Dermis microvascular lymphatic vessel endothelial cell (primary cell): ENCODE measurements at places on chromosomes 4 and X. TPM values are rescaled to one million over a fixed set of nuclear protein-coding genes. Genes with fewer than 3 reads are reported as not detected.

Gene SH2D1A
- not detected in 2 replicates for total RNA-seq

- DNase-seq = peak; percentile 24
Observed at GRCh38 chr4:8225706-8226443, 26.8 kb downstream of the SH3TC1 start.

Gene GC
- not detected in 2 replicates for total RNA-seq

DNA sequence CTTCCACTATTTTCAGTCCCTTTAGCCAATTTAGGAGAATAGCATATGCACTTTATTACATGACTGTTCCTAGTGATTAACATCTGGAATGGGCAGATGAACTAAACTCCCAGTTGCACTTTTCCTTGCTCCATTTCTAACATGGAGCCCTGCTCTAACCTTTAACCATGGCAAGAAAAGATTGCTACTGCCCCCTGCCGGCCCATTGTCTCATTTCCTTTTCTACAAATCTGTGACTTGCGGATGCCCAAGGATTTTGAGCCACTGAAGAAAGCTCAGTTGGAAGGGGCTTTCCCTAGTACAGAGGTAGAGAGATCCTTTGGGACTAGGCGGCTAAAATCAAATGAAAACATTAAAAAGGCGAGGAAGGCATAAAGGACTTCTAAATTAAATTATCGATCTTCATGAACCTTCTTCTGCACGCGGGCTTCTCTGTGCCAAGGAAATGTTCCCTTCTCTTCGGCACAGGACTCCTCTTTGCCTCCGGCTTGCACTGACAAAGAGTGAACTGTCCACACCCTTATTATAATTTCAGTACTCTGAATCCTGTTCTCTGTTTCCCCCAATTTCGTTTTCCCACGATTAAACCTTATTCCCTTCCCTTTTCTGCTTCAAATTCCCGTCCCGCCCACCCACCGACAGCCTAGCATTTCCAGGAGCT, 577 bp upstream of the GLRA2 start:
- no peak for DNase-seq

DNA sequence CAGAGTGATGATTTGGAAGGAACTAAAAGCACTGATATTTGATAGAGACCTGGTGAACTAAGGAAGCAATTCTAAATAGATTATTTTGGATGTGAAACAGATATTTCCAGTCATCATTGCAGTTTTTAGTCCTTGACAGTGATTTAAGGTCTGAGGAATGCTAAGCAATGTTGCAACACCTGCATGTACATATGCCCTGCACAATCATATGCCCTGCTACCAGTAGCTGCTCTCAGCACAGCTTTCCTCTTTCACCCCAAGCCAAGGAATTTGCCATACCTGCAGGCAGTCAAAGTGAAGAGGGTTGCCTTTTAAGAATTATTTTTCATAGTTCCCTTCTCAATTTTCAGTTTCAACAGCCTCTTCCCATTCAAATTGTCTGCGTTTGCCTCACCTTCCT, 8.7 kb upstream of the FAM47A start:
- DNase-seq = no peak

DNA sequence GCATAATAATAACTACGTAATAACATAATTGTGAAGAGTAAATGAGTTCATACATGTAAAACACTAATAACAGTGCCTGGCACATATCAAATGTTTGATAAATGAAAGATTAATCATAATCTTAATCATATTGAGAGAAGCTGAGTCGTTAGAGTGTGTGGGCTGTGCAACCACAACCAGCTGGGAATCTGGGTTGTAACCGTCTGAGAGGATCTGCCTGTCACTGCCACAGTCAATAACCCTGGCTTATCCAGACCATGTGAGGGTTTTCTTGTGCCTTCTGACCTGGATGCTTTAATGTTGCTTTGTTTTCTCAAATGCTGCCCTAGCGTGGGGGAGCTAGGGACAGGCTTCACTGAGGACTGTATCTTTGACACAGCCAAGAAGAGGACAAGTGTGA, 73.9 kb downstream of the TRPC5 start:
- DNase-seq = no peak

Gene GYG2
- 0.51 and 1.0 TPM in 2 replicates for total RNA-seq

- DNase-seq = no peak
Observed at GRCh38 chr4:5416637-5417036, 291.7 kb downstream of the EVC2 start.

Gene CFP
- total RNA-seq = 0.13 and 0.26 TPM in 2 replicates

GRCh38 chrX:40544343-40545266, 36.2 kb upstream of the ATP6AP2 start:
- peak; percentile 28 for DNase-seq

Gene LRAT
- total RNA-seq = under 0.01 TPM in 1 of 2 replicates, not detected in the other

- DNase-seq = no peak
Observed at GRCh38 chr4:175405961-175406360, 406.1 kb downstream of the GPM6A start.
